Psoas muscle (tissue), 8 donors: ENCODE measurements at places on chromosomes 13 and 19. TPM values are rescaled to one million over a fixed set of nuclear protein-coding genes. Genes with fewer than 3 reads are reported as not detected.

Gene LYPD3
- polyA plus RNA-seq: 0.12 TPM

- no peak for DNase-seq
These were observed 33.3 kb downstream of the NAA16 start for GRCh38 chr13:41344358-41344757.

DNA sequence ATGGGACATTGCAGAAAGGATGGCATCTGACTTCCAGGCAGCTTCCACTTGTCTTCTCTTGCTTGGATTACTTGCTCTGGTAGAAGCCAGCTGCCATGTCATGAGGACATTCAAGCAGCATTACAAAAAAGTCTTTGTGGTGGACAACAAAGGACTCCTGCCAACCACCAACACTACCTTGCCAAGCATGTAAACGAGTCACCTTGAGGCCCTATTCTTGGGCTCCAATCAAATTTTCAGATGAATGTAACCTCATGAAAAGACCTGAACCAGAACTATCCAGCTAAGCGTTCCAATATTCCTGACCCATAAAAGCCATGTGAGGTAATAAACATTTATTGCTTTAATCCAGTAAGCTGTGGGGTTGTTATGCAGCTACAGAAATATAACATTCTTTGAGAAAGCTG is 12.5 kb downstream of the PROSER1 start:
- DNase-seq: no peak

Gene CEACAM4
- 0.03 TPM for polyA plus RNA-seq

DNA sequence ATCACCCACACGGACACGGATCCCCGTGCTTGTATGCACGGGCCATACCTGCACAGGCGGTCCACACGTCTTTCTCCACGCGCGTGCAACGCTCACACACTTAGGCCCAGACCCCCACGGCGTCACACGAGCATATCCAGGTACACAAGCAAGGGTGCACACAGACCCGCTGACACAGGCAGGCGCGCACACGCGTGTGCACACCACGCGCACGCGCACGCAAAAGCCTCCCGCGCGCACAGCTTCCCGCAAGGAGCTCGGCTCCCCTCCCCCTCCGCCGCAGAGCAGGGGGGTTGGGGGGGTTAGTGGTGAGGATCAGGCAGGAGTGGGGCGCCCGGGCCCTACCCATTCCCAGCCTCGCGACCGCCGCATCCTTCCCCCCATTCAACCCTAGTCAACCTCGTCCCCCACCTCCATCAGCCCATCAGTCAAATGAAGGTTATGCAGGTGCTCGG is 407 bp downstream of the RAB3A start:
- DNase-seq: peak; percentile 53

DNA sequence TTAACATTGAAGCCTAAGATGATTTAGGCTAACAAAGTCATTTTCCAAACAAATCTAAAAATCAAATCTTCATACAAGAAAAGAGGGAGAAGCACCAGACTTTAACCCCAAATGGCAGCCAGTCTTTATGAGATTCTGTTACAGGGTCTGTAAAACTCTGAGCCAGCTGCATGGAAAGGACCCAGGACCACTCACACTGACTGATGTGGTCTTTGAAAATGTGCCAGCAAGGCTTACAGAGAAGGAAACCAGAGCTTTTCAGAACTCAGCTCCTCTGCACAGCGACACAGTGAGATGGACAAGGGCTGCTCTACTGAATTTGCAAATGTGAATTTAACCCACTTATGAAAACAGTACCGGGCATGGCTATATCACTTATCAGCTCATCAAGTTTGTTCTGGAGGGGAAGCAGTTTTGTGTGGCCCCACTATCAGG is 98.8 kb upstream of the SERP2 start:
- DNase-seq: no peak

GRCh38 chr19:29630655-29631054 is 24.6 kb downstream of the POP4 start:
- no peak for DNase-seq

DNA sequence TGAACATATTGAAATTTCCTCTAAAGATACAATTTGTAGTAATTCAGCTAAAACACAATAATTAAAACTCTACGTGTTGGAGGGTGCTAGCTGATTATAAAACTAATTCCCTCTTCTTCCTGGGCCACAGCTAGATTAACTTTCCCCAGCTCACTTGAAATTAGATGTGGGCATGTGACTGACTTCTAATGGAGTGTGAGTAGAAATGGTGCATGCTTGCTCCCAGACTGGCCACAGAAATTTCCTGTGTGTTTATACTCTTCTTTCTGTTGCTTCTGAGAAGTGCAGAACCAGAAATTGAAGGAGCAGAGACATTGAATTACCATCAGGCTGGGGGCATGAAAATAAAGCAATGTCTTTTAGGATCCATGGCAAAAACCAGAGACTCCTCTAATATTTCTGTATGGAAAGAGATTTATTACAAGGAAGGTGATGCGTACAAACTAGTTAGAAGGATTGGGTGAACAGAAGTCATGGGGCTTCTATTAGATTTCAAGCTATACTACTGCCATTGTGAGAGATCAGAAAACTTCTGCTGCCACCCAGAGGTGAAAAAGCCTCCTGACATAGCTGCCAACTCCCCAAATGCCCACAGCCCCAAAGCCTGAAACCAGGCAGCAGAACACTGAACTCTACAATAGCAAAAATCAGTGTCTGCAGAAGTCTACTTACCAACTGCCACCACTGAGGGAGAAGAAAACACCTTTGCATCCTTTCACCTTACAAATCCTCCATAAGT is 379.2 kb upstream of the MIR17HG start:
- DNase-seq: no peak

Gene IZUMO1
- not detected for polyA plus RNA-seq

Gene NLRP9
- not detected for polyA plus RNA-seq

- DNase-seq: no peak
These were observed 1.3 kb upstream of the PTOV1 start for GRCh38 chr19:49849433-49850220.

- no peak for DNase-seq
These were observed 25.5 kb upstream of the TFDP1 start for GRCh38 chr13:113559061-113559460.

DNA sequence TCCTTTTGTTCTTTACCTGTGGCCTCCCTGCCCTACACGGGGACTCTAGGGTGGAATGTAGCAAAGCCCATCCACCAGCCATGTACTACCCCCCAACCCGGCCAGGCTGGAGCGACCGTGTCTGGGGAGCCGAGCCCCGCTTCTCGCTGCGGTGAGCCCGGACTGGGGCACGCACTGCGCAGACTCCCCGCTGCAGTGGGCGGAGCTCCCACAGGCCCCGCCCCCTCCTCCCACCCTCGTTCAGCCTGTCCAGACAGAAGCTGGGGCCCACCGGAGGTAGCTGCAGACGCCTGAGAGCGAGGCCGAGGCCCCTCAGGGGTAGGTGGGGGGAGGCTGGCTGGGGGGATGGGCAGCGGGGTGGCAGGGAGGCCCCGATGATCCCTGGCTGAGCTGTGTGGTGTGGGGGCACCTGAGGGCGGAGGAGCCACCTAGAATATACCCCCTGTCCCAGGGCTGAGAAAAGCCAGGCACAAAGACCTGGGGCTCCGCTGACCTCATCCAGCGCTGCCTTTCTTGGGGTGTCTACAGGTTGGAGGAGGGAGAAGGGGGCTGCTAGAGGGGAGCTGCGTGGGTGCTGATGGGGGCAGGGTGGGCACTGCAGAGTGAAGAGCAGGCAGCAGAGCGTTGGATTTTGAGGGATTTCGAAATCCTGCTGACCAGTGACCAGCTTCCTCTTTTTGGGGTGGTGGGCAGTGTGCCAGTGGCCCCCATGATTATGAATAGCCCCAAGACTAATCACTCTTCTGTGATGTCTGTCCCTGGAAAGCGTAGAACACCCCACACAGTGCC is 17.3 kb downstream of the PLD3 start:
- peak; percentile 61 for DNase-seq

DNA sequence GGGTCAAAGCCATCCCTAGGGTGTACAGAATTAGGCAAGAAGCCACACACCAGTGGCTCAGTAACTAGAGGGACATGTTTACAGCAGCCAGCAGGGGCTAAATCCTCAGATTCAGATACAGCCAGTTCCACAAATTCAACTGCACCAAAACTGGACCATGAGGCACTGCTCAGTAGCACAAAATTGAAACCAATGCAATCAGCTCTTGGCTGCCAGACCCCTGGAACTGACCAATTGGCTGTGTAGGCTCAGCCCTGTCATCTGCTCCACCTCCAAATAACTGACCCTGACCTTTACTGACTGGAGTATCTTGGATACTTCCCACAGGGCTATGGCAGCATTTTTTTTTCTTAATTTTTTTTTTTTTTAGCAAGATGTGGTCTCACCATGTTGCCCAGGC is 226.5 kb downstream of the FOXO1 start:
- DNase-seq: peak; percentile 51

DNA sequence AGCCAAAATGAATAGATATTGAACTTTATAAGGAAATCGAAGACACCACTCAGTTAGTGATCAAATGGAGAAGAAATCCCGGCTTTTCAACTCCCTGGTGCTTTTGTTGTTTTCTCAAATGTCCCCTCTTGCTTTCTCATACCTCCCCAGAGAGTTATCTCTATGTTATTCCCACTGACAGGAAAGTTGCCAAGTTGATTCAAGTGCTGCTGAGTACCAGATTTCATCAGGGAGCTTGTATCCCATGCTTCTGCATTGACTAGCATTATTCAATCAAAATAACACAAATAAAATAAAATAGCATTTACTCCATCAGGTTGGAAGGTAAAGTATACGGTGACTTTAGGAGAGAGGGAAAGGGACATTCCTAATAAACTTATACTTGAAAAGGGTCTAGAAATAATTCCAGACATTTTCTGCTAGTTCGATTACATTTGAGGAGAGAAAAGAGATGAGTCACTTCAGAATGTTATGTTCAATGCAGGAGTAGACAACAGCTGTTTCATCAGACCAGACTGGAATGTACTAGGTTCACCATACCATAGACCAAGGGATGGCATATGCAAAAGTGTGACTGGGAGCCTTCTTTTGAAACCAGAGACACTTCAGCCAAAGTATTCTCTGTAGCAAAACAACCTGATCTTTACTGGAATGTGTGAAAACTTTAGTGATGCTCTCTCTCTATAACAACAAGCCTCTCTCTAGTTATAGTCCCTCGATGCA is 397.8 kb downstream of the FGF14 start:
- DNase-seq: no peak

GRCh38 chr19:7843521-7843920 is 13.5 kb downstream of the EVI5L start:
- no peak for DNase-seq

GRCh38 chr19:892243-892893 is 619 bp downstream of the MED16 start:
- no peak for DNase-seq

- DNase-seq: no peak
These were observed 84.8 kb downstream of the SLC25A15 start for GRCh38 chr13:40874138-40874779.

Gene PRSS57
- polyA plus RNA-seq: 0.05 TPM

DNA sequence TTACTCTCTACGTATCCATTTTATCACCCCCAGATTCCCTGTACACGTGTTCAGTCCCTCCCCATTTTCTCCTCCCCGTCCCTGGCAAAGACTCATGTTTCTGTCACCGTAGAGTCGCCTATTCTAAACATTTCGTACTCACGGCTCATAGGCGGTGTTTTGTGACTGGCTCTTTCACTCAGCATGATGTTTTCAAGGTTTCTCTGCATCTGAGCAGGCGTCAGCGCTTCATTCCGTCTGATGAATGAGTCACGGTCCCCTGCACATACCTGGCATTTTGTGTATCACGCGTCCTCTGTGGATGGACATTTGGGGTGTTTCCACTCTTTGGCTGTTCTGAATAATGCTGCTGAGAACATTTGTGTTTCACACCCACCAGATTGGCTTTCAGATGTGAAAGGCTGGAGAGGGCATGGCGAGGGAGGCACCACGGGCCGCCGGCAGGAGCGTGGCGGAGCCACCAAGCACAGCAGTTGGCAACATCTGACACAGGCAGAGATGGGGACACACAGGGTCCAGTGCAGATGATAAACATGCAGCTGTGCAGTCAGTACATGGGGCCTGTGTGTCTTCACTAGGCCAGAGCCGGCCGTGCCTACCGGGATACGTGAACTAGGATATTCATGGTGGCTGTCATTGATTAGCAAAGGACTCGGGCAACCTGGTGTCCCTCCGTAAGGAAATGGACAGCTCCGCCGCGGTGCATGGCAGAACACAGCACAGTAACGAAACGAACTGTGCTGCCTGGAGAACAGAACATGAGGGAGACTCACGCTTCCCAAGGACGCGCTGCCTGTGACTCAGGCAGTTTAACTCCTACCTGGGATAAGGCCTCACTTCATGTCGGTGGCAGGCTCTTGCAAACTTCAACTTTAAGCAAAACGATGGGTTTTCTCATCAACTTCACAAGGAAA is 117.2 kb downstream of the ATP11A start:
- no peak for DNase-seq

Gene TICAM1
- polyA plus RNA-seq: 11.4 TPM

DNA sequence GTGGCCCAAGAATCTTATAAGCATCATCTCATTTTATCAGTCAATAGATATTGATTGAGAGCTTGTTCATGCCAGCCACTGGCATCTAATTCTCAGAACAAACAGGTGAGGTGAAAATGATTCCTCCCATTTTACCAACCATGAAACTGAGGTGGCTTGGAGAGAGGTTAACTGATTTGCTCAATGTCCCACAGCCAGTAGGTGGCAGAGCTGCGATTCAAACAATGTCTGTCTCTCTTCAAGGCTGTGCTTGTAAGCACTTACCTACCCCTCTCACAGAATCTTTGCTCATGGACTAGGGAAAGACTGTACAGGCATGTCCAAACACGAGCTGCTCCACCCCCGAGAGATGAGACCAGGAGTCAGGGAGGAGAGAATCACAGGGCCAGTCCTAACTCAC is 21.5 kb upstream of the GSX1 start:
- no peak for DNase-seq

Gene HPN
- polyA plus RNA-seq: 1.6 TPM

DNA sequence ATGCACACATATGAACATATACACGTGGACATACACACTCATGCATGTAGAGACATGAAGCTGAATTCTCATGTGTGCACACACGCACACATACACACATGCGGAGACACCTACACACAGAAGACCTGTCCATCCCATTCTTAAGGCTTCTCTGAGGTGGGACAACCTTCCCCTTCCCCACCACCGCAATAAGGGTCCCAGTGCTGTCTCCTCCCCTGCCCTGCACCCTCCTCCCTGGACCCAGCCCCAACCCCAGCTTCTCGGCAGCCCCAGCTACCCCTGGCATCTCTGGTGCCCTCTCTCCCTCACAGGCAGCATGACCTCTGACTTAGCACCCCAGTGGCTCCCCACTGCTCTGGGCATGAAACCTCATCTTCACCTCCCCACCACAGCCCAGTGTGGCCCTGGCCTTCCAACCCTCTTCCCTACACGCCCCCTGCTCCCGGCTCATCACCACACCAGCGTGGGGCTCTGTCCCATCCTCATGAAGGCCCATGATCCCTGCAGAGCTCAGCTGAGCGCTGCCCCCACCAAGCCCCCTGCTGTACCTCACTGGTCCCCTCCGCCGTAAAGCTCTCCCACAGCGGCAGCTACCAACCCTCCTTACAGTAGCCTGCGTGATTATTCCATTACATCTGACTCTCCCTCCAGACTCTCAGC is 204.1 kb upstream of the ZNF536 start:
- no peak for DNase-seq

Gene PRODH2
- polyA plus RNA-seq: not detected

Gene SYCN
- polyA plus RNA-seq: not detected

Gene STAP2
- 0.53 TPM for polyA plus RNA-seq

Gene PSG2
- polyA plus RNA-seq: not detected
